ENCODE measurements at places on chromosomes 11 and 22.

GRCh38 chr22:22737590-22737989 is 93.2 kb downstream of the GGTLC2 start:
- DNase-seq = no peak

DNA sequence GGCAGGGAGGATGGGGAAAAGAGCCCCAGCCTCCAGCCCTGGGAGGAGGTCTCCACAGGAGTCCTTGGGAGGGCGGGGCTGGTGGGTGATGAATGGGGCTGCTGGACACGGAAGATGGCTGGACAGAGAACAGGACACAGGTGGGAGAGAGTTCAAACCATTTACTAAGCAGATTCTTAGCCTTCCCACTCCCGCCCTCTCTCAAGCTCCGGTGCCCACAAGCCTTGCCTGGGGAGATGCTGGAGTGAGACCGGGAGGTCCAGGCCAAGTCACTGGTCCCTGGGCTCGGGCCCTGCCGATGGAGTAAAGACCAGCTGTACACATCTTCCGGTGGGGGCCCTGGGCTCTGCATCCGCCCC is 1.4 kb downstream of the CLDN5 start:
- no peak for DNase-seq

DNA sequence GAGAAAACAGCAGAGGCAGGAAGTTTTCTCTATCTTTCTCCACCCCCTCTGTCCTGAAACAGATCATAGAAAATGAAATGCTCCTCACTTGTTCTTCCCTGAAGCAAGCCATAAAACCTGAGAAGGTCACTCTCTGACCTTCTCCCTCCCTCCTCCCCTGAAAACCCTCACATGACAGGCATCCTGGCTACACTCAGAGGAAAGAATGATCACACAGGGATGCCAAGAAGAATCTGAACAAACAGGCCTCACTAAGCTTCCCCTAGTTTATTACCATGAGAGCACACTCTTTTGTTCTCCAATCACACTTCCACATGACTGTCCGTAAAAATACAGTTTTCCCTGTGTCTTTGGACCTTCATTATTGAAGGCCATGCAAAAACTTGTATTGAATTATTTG is 300.1 kb downstream of the BUD13 start:
- no peak for DNase-seq

- DNase-seq = no peak
These were observed 18.8 kb upstream of the RTL6 start for GRCh38 chr22:44516841-44517240.

GRCh38 chr11:116164843-116165242 is 607.9 kb downstream of the BUD13 start:
- DNase-seq = no peak

GRCh38 chr11:66281776-66282467 is 3.9 kb downstream of the CNIH2 start:
- no peak for DNase-seq

DNA sequence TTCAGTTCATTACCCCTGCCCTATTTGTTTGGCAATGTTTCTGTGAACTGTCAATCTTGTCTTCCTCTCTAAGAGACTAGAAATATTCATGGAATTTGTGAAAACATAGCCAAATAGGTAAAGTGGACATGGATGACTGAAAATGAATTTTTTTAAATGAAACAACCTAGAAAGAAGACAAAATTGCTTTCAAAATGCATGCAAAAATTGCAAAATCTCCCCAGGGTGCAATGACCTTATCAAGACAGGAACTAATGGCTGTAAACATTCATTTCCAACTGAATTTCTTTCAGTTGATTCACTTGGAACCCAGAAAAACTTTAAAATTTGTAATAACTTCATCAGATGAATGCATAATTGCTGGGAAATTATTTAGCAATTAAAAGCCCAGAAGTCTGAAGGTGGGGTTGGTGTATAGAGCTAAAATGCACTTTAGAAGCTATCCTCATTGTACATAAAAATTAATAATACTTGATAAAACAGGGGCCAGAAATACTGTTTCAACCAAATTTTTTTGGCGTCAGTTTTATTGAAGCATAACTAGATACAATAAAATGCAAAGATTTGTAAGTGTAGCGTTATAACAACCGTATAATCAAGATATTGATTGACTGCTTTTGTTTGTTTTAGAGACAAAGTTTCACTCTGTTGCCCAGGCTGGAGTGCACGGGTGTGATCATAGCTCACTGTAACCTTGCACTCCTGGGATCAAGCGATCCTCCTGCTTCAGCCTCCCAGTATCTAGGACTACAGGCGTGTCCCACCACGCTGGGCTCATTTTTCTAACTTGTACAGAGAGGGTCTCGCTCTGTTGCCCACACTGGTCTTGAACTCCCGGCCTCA is 27.6 kb upstream of the SLC35C1 start:
- DNase-seq = no peak

DNA sequence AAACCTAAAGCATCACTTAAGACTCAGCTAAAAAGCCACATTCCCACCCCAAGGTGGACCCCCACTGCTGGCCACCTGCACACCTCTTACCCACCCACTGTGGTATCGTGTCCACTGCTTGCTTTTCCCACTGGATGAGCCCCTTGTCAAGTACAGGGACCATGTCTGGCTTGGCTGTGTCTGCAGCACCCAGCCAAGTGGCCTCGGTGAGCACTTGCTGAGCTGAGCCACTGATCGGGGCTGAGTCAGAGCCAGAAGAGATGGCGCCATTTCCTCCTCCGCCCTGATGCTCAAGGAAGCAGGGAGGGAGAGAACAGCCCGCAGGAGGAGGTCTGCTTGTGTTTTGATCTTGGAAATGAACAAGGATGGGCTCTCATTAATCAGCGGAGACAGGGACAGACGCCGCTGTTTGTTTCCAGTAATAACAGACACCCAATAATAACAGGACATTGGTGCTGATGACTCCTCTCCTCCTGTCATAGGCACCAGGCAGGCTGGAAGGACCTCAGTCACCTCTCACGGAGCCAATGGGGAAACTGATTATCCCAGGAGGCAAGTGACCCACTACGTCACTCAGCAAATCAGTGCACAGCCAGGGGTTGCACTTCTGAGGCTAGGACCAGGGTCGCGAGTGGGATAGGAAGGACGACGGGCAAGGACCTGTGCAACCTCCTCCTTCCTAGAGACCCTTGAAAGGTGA is 85.2 kb upstream of the RTL6 start:
- peak; percentile 32 for DNase-seq

GRCh38 chr11:133040289-133040900 is 491.9 kb downstream of the OPCML start:
- DNase-seq = no peak

DNA sequence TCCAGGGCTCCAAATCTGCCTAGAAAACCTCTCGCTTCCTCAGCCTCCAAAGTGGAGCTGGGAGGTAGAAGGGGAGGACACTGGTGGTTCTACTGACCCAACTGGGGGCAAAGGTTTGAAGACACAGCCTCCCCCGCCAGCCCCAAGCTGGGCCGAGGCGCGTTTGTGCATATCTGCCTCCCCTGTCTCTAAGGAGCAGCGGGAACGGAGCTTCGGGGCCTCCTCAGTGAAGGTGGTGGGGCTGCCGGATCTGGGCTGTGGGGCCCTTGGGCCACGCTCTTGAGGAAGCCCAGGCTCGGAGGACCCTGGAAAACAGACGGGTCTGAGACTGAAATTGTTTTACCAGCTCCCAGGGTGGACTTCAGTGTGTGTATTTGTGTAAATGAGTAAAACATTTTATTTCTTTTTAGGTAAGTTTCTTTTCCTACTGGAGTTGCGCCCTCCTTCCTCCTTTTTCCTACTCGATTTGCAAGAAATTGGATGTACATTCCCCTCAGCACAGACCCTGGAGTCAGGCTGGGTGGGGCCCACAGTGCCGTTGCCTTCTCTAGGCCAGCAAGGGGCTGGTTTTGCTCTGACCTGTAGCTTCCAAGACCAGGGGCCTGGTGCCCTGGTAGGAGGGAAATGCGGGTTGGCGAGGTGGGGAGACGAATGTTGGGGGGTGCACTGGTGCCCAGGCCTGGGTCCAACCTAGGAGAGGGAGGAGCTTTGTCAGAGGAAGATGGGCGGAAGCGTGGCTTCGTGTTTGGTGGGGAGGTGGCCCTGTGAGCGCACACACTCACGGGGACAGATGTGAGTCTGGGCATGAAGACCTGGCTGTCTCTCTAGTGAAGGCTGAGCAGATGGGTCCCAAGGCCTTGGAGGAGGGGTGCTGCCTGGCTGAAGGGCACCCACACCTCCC is 50.6 kb downstream of the ST14 start:
- no peak for DNase-seq

DNA sequence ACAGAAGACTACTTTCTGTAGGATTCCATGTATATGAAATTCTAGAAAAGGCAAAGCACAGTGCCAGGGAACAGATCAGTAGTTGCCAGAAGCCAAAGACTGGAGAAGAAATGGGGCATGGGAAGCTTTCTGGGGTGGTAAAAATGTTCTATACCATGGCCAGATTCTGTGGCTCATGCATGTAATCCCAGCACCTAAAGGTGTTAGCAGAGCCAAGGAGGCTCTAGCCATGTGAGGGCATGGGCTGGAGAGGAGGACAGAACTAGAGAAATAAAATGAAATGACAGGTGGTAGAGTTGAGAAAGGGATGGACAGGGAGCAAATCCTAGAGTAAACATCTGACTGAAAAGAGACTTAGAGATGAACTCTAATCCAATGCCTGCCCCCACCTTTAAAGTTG is 26.9 kb upstream of the HMGXB4 start:
- DNase-seq = no peak

DNA sequence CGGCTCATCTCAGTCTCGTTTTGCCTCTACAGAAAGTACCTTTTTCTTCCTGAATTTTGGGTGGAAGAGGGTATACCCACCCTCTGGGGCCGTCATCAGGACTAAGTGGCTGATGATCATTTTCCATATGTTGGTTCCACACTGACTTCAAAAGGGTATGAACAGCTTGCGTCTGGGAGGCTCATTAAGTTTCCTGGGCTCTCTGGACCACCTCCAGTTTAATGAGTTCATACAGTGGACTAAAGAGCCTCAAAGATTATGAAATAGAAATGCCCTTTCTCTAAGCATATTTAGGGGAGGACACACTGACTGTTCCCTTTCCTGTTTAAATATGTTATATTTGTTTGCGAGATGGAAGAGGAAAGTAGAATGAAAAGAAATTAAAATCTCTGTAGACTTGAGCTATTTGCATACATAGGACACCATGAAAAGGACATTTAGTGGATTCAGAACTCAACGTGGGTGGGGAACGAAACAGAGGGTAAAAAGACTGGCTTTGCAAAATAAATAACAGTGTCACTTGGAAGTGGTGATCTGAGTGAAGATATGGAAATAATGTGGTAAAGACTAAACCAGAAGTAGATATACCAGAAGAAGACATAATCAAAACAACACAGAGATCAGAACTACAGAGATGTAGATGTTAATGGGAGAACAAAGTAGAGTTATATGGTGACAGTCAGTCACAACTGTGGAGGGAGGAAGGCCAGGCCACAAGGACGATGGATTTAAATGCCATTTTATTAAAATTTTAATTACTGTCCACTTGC is 18.7 kb downstream of the LDLRAD3 start:
- no peak for DNase-seq

GRCh38 chr22:50271519-50271970 is 1.4 kb upstream of the MAPK11 start:
- DNase-seq = peak; percentile 65

DNA sequence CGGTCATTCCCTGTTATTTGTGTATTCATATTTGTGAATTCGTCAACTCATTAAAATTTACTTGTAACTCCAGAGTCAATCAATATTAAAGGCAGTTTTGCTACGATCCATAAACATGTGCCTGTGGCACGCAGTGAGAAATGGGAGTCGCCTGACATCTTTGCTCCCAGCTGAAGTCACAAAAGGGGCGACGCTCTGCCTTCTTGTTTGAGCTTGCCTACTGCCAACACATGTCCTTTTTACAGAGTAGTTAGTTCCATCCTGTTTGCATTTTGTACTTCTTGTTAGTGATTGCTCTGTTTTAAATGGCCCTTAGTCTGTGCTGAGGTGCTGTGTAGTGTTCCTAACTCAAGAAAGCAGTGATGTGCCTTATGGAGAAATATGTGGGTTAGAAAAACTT is 305.3 kb downstream of the ETS1 start:
- no peak for DNase-seq

DNA sequence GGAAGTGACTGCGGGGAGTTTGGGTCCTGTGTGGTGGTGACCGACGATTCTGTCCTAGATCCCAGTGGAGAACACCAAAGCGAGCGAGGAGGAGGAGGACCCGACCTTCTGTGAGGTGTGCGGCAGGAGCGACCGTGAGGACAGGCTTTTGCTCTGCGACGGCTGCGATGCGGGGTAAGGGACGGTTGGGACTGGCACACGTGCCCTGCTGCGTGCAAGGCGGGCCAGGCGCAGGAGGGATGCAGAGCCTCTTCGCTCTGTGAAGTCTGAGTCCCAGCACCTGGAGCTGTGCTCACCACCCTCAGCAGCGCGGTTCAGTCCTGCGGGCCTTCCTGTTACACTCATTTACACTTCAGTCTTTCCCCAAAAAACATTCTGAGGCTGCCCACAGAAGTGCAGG is 16.2 kb downstream of the PHRF1 start:
- DNase-seq = no peak

DNA sequence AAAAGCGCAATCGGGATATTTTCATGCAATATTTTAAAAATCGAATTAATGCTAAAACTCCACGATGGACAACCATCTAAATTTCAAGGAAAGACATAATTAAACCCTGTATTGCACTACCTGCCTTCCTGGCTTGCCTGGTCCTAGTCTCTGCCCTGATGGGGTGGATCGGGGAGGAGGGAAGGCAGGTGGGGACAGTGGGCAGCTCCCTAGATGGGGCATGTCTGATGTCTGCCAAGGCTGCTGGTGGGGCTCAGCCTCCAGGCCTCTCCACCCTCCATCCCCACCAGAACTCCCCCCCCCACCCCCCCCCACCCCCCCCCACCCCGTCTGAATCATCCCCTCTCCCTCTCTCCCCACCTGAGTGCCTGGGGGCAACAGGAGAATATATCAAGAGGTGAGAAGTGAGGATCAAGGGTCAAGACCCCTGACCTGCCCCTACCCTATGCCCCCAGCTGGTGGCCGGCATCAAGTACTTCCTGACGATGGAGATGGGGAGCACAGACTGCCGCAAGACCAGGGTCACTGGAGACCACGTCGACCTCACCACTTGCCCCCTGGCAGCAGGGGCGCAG is 650 bp downstream of the CST6 start:
- no peak for DNase-seq

GRCh38 chr11:96012086-96012824 is 88.3 kb upstream of the MTMR2 start:
- DNase-seq = no peak

DNA sequence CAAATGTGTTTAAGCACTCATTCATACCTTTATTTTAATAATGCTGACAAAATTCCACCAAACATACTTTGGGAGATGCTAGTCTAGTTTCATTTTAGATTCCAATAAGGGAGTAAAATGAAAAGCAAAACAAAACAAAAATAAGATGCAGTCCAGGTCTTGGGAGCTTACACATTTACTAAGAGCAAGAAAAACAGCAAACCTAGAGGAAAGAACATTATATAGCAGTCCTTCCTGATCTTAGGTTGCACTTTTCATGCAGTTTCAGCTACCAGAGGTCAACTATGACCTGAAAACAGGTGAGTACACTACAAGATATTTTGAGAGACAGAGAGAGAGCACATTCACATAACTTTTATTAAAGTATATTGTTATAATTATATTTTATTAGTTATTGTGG is 1100.9 kb downstream of the DLG2 start:
- DNase-seq = no peak
